GM19239 (cell line): ENCODE measurements at places on chromosomes 5 and 9.

GRCh38 chr9:78243130-78243529, 7.3 kb downstream of the CEP78 start:
- DNase-seq = no peak

GRCh38 chr5:113330533-113331208, 104.1 kb downstream of the TSSK1B start:
- peak; percentile 22 for DNase-seq

GRCh38 chr5:134003817-134004625, 754 bp downstream of the VDAC1 start:
- DNase-seq = peak; percentile 56

DNA sequence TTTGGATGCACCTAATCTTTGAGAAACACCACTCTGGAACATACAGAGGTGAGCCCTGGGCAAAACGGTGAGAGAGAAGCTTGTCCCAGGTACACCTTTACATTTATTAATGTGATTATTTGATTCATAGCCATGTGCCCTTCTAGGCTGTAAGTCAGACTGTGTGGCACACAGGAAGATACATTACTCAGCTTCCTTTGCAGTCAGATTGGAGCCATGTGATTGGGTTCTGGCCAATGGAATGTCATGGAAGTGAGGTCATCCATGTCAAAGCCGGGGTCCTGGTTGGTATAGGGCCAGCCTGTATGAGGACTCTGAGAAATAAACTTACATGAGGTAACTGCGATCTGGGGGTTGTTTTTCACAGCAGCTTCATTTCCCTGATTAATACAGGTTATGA, 106.8 kb upstream of the CD180 start:
- DNase-seq = no peak

GRCh38 chr9:88706193-88707113, 171.5 kb downstream of the NXNL2 start:
- DNase-seq = no peak

GRCh38 chr5:159955056-159955624, 38.9 kb downstream of the ADRA1B start:
- no peak for DNase-seq

DNA sequence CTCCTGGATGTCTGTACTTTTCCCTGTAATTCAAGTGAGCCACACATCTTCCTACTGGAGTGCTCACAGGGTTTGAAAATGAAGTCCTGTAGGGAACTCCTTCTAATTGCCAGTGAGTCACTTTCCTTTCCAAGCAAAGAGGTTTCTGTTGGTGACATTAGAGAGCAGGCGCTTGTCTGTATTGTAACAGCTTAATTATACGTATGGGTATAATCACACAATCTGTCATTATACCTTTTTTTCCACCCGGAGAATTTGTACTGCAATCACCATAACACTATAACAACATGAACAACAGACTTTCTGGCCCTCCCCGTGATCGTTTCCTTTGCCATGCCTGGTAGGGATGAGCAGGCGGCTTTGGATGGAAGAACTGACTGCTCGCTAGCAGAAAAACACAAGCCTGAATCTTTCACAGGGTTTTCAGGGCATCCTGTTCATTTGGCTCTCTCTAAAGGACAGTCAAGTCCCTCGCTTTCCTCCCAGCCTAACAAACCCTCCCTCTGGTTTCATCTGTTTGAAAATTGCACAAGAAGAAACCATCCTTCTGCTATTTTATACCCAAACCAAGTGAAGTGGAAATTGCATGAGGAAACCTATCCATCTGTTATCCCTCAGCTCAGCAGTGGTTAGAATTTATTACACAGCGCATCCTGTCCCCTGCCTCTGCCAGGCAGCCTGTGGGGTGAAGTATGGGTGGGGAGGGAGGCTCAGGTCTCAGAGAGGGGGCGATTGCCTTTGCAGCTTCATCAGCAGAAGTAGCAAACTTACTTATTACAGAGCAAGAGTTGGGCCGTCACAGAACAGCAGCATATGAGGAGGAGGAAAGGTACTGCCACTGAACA, 307.0 kb upstream of the TLE4 start:
- no peak for DNase-seq

DNA sequence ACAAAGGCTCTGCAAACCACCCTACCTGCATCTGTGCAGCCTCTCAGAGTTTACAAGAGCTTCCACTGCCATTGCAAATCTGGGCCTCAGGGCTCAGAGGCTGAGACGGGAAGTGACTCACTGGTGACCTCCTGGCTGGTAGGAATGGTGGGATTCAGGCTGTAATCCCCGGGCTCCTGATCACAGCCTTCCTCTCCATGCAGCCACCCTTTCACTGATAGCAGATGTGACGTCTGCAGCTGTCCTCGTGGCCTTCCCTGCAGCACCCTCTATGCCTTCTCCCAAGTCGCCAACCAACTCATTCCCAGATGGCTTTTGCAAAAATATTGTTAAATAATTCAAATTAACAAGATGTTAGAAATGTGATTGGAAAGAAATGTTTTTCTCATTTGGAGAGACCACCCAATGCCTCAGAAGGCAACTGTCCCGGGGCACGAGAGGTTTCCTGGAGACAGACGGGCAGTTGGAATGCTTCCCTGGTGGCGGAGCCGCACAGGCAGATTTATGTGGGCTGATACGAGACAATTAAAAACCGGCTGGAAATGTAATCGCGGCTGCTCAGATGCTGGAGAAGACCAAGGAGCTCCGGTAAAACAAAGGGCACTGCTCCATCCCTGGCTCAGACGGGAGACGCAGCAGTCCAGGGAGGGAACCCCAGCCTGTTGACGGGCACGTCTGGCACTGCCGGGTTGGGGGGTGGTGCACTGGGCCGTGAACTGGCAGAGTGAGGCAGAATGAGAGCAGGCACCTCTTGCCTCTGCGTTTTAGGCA, 34.4 kb upstream of the SLC25A51 start:
- DNase-seq = no peak

DNA sequence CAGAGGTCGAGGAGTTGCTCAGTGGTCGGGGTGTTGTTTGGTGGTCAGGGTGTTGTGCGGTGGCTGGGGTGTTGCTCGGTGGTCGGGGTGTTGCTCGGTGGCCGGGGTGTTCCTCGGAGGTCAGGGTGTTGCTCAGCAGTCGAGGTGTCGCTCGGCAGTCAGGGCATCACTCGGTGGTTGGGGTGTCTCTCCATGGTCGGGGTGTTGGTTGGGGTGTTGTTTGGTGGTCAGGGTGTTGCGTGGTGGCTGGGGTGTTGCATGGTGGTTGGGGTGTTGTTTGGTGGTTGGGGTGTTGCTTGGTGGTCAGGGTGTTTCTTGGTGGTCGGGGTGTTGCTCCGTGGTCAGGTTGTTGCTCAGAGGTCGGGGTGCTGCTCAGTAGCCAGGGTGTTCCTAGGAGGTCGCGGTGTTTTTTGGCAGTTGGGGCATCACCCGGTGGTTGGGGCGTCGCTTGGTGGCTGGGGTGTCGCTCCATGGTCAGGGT, 11.0 kb upstream of the GPSM1 start:
- no peak for DNase-seq

GRCh38 chr5:135367076-135367475, 32.0 kb downstream of the MACROH2A1 start:
- DNase-seq = no peak

GRCh38 chr9:97528529-97529230, 27.2 kb downstream of the TMOD1 start:
- DNase-seq = no peak

DNA sequence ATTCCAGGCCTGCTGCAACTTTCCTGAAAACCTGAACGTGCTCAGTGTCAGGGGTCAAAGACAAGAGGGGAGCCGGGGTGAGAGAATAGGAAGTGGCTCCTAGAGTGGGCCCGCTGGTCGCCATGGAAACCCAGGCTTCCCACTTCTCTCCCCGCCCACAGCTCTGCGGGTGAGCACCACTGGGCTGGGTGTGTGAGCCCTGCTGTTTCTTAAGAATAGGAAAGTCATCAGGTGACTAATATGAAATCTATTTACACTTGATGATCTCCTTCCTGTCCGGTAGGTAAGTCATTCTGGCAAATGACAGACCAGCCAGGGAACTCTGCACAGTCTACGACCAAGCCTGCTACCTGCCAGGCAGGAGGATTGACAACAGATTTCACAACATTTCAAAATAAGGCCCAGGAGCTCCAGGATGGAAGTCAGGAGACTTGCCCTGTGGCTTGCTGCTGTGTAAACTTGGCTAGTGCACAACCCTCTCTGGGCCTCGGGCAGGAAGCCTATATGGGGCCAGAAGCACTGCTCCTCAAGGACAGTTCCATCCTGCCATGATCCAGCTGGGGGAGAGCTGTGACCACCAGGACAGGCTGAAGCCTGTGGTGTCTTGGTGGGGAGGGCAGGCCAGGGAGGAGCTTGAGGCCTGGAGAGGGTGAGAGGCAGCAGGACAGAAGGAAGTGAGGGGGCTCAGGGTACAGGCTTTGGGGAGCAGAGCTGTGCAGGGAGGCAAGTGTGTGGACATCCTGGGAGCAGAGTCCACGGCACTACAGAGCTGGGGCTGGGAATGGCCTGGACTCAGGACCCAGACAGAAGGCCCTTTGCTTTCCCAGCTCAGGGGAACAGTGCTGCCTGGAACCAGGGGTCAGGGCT, 60.6 kb downstream of the SHB start:
- DNase-seq = peak; percentile 26

- no peak for DNase-seq
These were observed 6.3 kb downstream of the NOXA1 start for GRCh38 chr9:137429546-137429890.

- DNase-seq = no peak
These were observed 559.7 kb downstream of the ACTL7B start for GRCh38 chr9:108296056-108296455.

DNA sequence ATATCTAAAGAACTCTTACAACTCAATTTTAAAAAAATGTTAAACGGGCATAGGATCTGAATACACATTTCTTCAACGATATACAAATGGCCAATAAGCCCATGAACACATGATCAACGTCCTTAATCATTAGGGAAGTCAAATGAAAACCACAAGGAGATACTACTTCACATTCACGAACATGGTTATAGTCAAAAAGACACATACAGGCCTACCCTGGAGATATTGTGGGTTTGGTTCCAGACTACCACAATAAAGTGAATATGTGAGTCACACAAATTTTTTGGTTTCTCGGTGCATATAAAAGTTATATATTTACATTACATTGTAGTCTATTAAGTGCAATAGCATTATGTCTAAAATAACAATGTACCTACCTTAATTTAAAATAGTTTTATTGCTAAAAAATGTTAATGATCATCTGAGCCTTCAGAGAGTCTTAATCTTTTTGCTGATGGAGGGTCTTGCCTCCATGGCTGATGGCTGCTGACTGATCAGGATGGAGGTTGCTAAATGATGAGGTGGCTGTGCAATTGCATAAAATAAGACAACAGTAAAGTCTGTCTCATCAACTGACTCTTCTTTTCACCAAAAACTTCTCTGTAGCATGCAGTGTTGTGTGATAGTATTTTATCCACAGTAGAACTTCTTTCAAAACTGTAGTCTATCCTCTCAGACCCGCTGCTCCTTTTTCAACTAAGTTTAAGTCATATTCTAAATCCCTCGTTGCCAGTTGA, 15.1 kb downstream of the AK3 start:
- DNase-seq = no peak

GRCh38 chr5:112706446-112707016, 31.2 kb upstream of the APC start:
- DNase-seq = no peak

- DNase-seq = no peak
These were observed 280.5 kb downstream of the NSG2 start for GRCh38 chr5:174325961-174326360.
